ENCODE measurements at places on chromosomes 1 and 21.

GRCh38 chr21:31326522-31327242 lies 17.4 kb downstream of the TIAM1 start:
- H3K27ac ChIP-seq, result no peak overlapping the region
- H3K4me1 ChIP-seq, result peaks cover 4% of the 10 kb centered on the region
- H3K27me3 ChIP-seq, result no peaks in the 10 kb centered on the region

GRCh38 chr1:10553118-10553517 lies 78.4 kb downstream of the PEX14 start:
- H3K27me3 ChIP-seq, result no peaks in the 10 kb centered on the region
- H3K4me3 ChIP-seq, result no peak overlapping the region
- no peaks in the 10 kb centered on the region for H3K36me3 ChIP-seq
- no peak overlapping the region for H3K27ac ChIP-seq
- H3K4me1 ChIP-seq, result peaks cover 48% of the 10 kb centered on the region

DNA sequence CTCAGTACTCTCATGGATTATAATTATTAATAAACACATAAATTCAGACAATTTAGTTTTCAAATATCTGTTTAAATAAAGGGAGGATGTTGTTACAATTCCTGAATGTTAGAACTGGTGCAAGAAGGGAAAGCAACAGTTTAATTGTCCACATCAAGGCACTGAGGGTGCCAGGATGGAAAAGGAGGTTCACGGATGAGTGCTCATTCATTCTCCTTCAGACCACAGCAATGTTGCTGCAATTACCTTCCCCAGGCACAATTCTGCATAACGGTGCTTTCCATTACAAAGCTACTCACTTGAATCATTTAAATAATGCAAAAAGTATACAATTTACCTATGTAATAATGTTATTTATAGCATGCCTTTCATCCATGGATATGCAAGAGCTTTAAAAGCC lies 52.3 kb upstream of the COG2 start:
- no peak for DNase-seq
- no peak overlapping the region for H3K4me3 ChIP-seq
- no peaks in the 10 kb centered on the region for H3K36me3 ChIP-seq

DNA sequence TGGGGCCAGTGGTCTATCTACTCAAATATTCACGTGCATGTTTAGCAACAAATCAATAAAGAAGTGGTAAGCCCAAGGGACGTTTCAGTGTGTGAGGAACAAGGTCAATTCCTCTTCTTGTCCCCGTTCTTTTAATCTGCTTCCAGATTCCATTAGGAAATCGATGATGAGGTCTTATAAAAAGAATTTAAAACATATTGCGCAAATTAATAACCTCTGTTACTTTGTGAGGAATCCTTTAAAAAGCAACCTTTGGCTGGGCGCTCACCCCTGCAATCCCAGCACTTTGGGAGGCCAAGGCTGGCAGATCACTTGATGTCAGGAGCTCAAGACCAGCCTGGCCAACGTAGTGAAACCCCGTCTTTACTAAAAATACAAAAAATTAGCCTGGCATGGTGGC lies 113.0 kb upstream of the TMPRSS2 start:
- no peak overlapping the region for H3K4me3 ChIP-seq
- H3K4me1 ChIP-seq, result no peaks in the 10 kb centered on the region

DNA sequence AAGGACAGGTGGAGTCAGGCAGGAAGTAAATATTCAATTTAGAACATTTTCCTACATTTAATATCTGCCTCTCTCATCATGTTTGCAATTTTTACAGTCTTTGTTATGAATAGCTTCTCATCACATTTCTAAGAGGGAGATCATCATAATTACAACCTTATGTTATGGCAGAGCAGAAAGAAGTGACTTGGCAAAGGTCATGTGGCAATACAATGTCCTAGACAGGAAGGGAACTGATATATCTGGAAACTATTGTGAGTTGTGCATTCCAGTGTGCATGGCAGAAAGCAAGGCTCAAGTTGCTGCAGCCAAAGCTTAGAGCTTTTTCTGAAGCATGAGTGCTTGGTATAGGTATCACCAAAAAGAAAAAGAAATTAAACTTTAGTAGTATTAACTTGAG lies 43.8 kb upstream of the PRRX1 start:
- DNase-seq, result no peak
- H3K27me3 ChIP-seq, result peaks cover 3% of the 10 kb centered on the region
- H3K4me1 ChIP-seq, result no peaks in the 10 kb centered on the region
- no peak overlapping the region for H3K4me3 ChIP-seq
- H3K27ac ChIP-seq, result no peak overlapping the region
- no peaks in the 10 kb centered on the region for H3K36me3 ChIP-seq

- no peak overlapping the region for H3K27ac ChIP-seq
- H3K27me3 ChIP-seq, result no peaks in the 10 kb centered on the region
- no peak for DNase-seq
- no peaks in the 10 kb centered on the region for H3K4me1 ChIP-seq
Observed at GRCh38 chr21:35395728-35396127, 346.6 kb upstream of the RUNX1 start.

- no peak overlapping the region for H3K4me3 ChIP-seq
- no peak for DNase-seq
- no peak overlapping the region for H3K27ac ChIP-seq
- no peaks in the 10 kb centered on the region for H3K4me1 ChIP-seq
- no peaks in the 10 kb centered on the region for H3K36me3 ChIP-seq
Observed at GRCh38 chr1:78334952-78335351, 155.8 kb upstream of the PTGFR start.

- no peaks in the 10 kb centered on the region for H3K4me1 ChIP-seq
- no peak for DNase-seq
- H3K27ac ChIP-seq, result no peak overlapping the region
- H3K36me3 ChIP-seq, result no peaks in the 10 kb centered on the region
- H3K27me3 ChIP-seq, result no peaks in the 10 kb centered on the region
Observed at GRCh38 chr1:27689423-27690173, 17.6 kb upstream of the IFI6 start.

DNA sequence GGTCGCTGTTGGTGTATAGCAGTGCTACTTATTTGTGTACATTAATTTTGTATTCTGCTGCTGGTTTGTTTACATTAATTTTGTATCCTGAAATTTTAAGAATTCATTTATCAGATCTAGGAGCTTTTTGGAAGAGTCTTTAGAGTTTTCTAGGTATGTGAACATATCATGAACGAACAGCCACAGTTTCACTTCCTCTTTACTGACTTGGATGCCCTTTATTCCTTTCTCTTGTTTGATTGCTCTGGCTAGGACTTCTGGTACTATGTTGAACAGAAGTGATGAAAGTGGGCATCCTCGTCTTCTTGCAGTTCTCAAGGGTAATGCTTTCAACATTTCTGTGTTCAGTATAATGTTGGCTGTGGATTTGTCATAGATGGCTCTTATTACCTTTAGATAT lies 1757.9 kb downstream of the BRINP3 start:
- no peak for DNase-seq
- H3K4me3 ChIP-seq, result no peak overlapping the region
- H3K36me3 ChIP-seq, result no peaks in the 10 kb centered on the region
- H3K27ac ChIP-seq, result no peak overlapping the region
- H3K27me3 ChIP-seq, result peaks cover 2% of the 10 kb centered on the region

- H3K36me3 ChIP-seq, result no peaks in the 10 kb centered on the region
- H3K27me3 ChIP-seq, result no peaks in the 10 kb centered on the region
- H3K4me1 ChIP-seq, result peaks cover 23% of the 10 kb centered on the region
Observed at GRCh38 chr1:54417123-54417522, 10.9 kb upstream of the SSBP3 start.

GRCh38 chr1:230620649-230621323 lies 21.5 kb upstream of the COG2 start:
- peaks cover 10% of the 10 kb centered on the region for H3K27me3 ChIP-seq
- H3K4me3 ChIP-seq, result no peak overlapping the region
- no peaks in the 10 kb centered on the region for H3K4me1 ChIP-seq
- H3K27ac ChIP-seq, result no peak overlapping the region
- no peaks in the 10 kb centered on the region for H3K36me3 ChIP-seq
- no peak for DNase-seq

DNA sequence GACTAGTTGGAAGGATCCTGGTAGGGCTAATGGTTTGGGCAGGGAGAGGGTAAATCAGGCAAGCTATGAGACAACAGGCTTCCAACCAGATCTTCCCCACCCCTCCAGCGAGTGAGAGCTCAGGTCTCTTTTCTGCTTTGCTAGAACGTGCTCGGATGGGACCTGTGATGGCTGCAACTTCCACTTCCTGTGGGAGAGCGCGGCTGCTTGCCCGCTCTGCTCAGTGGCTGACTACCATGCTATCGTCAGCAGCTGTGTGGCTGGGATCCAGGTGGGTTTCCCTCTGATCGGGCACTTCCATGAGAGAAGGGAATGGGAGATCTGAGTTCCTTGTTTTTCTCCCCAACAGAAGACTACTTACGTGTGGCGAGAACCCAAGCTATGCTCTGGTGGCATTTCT lies 14.0 kb upstream of the SARS1 start:
- H3K4me3 ChIP-seq, result no peak overlapping the region
- no peaks in the 10 kb centered on the region for H3K27me3 ChIP-seq
- peaks cover 19% of the 10 kb centered on the region for H3K4me1 ChIP-seq
- DNase-seq, result no peak

DNA sequence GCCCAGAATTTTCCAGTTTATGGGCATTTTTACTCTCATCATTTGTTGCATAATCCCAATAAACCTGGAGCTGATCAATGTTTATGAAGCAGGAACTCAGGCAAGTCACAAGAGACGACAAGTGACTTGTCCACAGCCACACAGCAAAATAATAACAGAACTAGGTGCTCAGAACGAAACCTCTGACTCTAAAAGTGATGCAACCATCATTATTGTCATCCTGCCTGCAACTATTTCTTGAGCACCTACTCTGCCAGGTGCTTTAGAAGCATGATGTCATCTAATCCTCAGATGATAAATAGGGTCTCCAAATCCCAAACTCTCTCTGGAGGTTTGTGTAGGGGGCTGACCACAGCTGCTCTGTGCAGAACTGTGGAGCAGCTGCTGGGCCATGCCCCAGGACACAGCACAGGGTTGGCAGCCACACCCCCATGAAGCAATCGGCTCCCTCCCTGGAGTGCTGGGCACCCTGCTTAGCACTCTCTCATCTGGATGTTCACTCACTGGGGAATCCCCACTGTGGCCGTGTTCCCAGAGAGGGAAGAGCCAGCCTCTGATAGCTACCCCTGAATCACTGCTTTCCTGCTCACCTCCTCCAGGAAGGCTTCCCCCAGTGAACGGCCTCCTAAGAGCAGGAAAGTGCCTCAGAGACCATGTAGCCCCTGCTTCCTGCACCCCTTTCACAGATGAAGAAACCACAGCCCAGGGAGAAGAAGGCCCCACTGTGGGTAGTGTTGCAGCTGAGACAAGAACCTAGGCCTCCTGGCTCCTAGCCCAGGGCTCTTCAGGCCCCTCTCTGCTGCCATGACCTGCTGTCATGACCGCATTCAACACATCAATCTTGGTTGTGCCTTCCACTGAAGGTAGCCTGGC lies 2.1 kb downstream of the TTC22 start:
- H3K4me1 ChIP-seq, result no peaks in the 10 kb centered on the region
- DNase-seq, result no peak
- no peak overlapping the region for H3K27ac ChIP-seq
- H3K4me3 ChIP-seq, result no peak overlapping the region

DNA sequence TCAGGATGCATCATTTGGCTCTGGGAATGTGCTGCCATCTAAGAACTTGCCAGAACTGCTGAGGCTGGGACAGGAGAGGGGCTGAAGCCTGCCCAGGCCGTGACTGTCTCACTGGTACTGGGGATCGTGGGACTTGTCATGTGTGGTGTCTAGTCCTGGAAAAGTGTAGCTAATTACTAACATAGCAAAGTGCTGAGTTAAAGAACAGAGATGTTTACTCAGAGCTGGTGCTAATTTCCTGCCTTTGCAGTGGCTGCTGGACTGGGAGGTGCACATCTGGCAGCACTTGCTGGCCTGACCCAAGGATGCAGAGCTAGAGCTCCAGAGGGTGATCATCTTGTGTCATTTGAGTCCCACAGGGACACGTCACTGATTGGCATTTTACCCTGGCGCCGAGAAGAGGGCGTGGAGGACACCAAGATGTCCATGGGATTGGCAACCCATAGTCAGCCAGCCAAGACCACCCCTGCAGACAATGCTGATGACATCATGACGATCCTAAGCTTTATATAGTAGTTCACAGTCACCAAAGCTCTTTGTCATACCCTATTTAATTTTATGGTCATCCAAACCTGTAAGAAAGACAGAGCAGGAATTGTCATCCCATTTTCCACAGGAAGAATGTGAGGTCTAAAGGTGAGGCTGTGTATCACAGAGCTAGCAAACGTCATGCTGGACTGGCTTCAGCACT lies 110.1 kb upstream of the SLC44A3 start:
- H3K27me3 ChIP-seq, result no peaks in the 10 kb centered on the region
- H3K4me3 ChIP-seq, result no peak overlapping the region
- no peaks in the 10 kb centered on the region for H3K36me3 ChIP-seq
- DNase-seq, result no peak

DNA sequence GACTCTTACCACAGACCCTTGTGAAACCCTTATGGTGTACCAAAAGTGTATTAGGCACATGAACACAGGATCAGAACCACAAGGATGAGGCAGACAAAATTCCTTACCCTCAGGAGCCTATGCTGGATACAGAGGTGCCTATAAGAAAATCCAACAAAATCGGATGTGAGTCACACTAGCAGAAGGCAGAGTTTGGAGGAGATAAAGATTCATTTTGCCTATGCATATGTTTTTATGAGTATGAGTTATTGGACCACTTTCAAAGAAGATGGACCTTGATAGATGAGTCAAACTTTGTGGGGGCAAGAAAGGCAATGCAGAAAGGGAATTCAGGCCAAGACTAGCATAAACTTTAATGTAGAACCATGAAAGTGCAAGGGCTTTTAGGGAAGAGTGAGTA lies 17.0 kb downstream of the CAMK1G start:
- no peak overlapping the region for H3K27ac ChIP-seq
- peaks cover 25% of the 10 kb centered on the region for H3K27me3 ChIP-seq
- H3K36me3 ChIP-seq, result no peaks in the 10 kb centered on the region
- H3K4me3 ChIP-seq, result no peak overlapping the region

DNA sequence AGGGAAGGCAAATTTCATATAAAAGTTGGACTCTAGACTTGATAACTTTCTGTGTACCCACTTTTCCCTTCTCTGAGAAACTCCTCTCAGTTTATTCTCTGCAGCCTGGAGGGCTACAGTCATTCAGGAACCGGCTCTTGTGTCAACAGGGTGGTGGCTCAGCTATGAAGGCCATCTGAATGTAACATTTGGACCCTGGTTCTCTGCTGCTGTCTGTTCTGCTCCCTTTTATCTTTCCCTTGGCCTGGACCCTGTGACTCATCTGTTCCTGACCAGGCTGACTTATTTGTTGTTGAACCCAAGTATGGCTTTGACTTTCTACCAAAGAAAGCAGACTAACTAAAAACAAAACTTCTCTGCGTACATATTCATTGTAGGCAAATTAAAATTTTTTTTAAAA lies 75.4 kb downstream of the CENPF start:
- no peaks in the 10 kb centered on the region for H3K27me3 ChIP-seq
- H3K4me3 ChIP-seq, result no peak overlapping the region
- DNase-seq, result no peak
- H3K36me3 ChIP-seq, result peaks cover 8% of the 10 kb centered on the region
- peaks cover under 1% of the 10 kb centered on the region for H3K4me1 ChIP-seq

- H3K27me3 ChIP-seq, result no peaks in the 10 kb centered on the region
- H3K4me3 ChIP-seq, result no peak overlapping the region
- no peaks in the 10 kb centered on the region for H3K4me1 ChIP-seq
Observed at GRCh38 chr1:197526736-197527371, 248.4 kb downstream of the DENND1B start.

GRCh38 chr1:100213141-100213540 lies 35.1 kb upstream of the LRRC39 start:
- no peaks in the 10 kb centered on the region for H3K27me3 ChIP-seq
- H3K4me3 ChIP-seq, result no peak overlapping the region
- H3K36me3 ChIP-seq, result no peaks in the 10 kb centered on the region
- no peak for DNase-seq
- H3K27ac ChIP-seq, result no peak overlapping the region
